ENCODE measurements at places on chromosomes 4 and X.

- no peak for DNase-seq
Observed at GRCh38 chr4:85152480-85152879, 186.0 kb upstream of the WDFY3 start.

DNA sequence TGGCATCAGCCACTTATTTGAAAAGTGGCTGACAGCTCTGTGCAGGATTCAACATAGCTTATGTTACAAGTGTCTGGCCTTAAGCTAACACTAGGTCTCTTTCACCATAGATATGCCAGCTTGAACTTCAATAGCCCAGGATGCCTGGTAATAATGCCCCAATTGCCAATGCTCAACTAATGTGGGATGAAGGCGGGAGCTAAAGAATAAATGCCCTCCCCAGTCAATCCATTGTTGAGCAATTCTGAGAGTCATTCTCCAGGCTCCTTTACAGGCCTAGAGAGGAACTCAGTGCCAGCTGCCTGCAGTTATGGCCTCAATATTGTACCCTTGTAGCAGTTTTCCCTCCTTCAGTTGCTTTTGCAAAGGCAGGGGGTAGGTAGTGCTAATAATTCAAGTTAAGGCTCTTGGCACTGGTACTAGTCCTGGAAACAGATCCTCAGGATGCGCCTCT lies 460.2 kb downstream of the GABRG1 start:
- no peak for DNase-seq

DNA sequence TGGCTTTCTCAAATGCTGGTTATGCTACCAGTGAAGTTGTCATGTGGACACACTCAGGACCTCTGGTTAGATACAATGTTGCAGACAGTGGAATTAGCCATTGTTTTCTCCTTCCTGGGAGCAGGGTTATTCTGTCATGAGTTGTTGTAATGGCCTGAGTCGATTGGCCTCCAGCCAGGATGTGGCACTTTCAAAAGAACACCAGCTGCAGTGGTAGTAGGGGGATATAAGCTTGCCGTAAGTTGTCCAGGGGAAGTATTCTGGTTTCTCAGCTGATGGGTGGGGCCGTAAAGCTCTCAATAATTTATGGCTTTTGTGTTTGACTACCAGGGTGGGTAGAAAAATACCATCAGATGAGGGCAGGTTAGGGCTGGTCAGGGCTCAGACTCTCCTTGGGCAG lies 697.5 kb upstream of the GNPDA2 start:
- no peak for DNase-seq

- no peak for DNase-seq
Observed at GRCh38 chrX:103329991-103330390, at the start of gene TCEAL7. Gene TCEAL7 (plus strand): TSS chrX:103330239. CDS start chrX:103331404, 1,165 bp downstream.

DNA sequence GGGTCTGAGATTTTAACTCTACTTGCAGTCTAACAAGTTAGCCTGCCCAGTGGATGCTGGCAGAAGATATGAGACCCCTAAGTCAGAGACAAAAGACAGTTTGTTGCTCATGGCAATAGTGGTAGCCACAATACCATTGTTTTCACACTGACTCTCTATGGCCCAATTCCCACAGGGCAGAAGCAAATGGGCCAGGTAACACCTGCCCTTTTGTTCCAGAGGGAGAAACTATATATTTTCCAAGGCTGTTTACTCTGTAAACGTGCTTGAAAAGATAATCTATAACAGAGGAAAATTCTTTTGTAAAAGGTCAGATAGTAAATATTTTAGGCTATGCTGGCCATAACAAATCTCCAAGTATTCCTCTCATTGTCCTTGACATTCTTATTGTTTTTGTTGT lies 57.2 kb upstream of the NPNT start:
- DNase-seq, result no peak

DNA sequence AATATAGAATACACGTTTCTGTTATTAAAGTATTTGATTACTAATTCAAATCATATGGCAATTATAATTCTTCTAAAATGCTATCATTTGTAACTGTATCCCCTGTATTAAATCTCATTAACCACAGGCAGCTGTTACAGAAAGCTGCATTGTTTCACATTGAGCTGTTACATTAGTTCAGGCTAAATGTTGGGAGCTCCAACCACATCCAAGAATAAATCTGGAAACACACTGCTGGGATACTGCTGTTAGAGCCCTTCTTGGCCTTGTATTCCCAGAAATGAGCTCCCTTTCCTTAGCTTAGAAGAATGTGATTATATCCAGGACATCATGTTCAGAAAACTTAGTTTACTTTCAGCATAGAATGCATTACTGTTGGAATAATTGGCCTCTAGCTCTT lies 48.2 kb downstream of the GUCY1B1 start:
- DNase-seq, result no peak

DNA sequence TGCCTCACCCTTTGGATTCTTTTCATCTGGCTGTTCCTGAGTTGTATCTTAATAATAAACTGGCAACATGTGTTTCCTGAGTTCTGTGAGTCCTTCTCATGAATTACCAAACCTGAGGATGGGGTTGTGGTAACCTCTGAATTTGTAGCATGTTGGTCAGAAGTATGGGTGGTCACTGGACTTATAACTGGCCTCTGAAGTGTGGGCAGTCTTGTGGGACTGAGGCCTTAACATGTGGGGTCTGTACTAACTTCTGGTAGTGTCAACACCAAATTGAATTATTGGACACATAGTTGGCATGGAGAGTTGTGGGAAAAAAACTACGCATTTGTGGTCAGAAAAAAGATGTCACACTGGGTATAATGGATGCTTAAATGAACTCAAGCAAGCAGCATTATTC lies 45.0 kb upstream of the TNIP3 start:
- no peak for DNase-seq

GRCh38 chr4:14910411-14910810 lies 91.9 kb upstream of the CPEB2 start:
- DNase-seq, result no peak

GRCh38 chrX:13827298-13828090 lies 10.6 kb upstream of the GPM6B start:
- DNase-seq, result no peak

- DNase-seq, result no peak
Observed at GRCh38 chrX:42783451-42783850, 5.5 kb upstream of the PPP1R2C start.

DNA sequence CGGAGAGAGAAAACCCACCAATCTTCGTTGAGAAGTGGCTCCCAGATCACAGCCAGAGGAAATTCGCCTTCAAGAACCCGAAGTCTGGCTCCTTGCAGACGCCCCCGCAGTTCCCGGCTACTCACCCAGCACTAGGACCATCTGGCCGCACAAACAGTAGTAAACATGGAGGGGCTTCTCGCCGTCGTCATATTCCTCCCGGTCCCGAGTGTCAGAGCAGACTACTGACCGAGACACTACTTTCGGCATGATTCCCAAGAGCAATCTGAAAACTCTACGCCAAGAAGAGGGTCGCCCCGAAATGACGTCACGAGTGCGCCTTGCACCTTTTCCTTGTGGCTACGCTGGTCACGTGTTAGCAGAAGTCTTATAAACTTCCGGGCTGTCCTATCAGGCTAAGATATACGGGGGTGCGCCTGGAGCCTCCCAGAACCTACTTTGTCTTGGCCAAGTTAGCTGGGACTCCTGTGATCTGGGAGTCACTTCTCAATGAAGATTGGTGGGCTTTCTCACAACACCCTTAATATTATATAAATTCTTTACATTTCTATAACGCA lies at the start of gene STEEP1:
Gene STEEP1, minus strand, starts transcription at position 303 of the 557 bp plus-strand sequence. Its CDS starts 54 bp downstream, at position 249.
- DNase-seq, result peak; percentile 94

- DNase-seq, result no peak
Observed at GRCh38 chr4:168537571-168537970, 40.7 kb downstream of the PALLD start.

- DNase-seq, result peak; percentile 72
Observed at GRCh38 chrX:136065044-136065671, 79.9 kb downstream of the SLC9A6 start.

GRCh38 chr4:26420438-26420837 lies 69.8 kb downstream of the CCKAR start:
- DNase-seq, result no peak

GRCh38 chr4:78299565-78299972 lies 242.4 kb downstream of the FRAS1 start:
- no peak for DNase-seq

DNA sequence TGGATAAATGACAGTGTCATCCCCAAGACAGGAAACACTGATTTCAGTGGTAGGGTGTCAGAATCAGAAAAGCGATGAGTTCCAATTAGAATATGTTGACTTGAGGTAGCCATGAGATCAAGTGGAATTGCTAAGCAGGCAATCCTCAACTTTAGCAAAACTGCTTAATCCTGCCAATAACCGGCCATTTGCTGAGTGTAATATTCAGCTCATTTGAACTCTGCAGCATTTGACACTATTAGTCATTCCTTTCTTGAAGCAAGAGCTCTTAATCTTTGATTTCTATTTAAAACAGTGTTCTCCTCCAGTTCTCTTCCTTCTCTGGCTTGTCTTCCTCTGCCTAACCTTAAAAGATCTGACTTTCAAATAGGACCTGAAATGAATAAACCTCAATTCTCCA lies 68.7 kb upstream of the DCLK2 start:
- no peak for DNase-seq

DNA sequence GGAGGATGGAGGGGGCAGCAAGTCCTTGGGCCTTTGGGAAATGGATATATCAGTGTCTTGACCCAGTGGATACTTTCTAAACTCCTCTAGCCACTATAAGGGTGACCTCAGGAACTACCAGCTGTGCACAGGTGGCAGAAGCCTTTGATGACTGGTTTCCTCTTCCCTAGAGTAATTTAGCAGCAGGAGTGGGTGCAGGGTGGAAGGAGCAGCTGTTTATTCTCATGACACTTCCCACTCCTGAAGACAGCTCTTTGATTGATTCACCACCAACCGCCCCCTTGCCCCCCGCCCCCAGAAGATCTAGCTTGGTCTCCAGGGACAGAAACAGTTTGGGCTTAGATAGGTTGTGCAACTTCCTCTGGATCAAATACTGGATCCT lies 63.0 kb downstream of the GPC3 start:
- DNase-seq, result no peak

GRCh38 chrX:140149761-140150160 lies 184.4 kb upstream of the CXorf66 start:
- no peak for DNase-seq

DNA sequence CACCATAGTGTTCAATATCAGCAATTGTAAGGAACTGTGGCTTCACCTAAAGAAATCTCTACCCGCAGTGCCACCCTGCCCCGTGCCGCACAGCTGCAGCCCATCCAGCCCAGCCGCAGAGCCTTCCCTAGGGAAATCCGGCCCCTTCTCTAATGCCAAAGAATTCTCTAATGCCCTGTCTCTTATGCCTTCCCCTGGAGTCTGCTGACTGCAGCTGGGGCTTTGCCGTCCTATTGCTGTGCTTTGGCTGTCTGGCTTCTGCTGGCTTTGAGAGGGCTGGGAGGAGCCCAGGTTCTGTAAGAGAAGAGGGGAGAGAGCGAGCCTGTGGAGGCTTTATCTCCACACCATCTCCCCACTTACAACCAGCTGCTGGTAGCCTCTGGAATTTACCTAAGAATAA lies 85.9 kb upstream of the HELT start:
- no peak for DNase-seq

DNA sequence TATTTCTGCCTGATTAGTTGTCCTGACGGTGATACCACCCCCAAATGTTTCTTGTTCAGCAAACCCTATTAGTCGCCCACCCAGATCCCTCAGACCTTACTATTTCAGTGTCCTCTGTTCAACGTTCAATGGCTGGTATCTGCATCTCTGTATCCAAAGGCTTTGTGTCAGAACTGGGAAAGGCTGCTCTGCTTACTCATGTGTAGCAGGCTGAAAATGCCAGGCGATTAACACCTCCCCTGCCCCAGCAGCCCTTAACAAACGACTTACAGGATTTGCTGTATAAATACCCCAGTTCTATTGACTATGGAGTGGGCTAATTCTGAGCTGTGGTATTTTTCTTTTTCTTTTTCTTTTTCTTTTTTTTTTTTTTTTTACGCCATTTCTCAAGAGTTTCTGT lies 415.0 kb downstream of the ZNF674 start:
- DNase-seq, result no peak

DNA sequence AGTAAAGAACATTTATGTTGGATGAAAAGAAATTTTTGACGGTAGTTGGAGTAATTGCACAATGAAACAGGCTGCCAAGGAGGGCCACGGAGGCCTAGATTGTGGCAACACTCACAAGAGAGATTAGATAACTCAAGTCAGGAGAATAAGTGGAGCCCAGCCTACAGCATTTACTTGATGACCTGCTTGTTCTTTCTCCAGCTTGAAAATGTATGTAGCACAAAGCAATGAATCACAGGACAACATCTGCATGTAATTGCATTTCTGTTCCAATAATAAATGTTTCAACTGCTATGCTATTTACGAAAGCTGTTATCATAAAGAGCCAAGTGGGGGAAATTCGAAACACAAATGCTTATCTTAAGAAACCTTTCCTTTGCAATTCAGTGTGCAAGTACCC lies 221.2 kb upstream of the MID1 start:
- no peak for DNase-seq

- DNase-seq, result no peak
Observed at GRCh38 chr4:53234111-53234510, 131.8 kb downstream of the SCFD2 start.

DNA sequence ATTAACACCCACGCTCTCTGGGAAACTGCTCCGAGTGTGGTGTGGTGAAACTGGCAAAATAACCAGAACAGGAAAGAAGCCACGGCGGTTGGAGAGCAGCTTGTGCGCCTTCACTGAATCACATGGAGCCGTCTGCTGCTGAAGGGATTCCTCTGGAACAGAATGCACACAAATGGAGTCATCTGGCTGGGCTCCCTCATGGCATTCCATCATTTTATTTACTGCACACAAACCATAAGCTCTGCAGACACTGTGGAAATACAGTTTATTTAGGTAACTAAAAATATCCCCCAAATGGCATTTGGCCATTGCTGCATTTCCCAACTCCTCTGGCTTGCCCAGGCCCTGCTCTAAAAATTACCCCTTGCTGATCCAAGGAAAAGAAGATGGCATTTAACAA lies 187.0 kb upstream of the S100G start:
- DNase-seq, result no peak

DNA sequence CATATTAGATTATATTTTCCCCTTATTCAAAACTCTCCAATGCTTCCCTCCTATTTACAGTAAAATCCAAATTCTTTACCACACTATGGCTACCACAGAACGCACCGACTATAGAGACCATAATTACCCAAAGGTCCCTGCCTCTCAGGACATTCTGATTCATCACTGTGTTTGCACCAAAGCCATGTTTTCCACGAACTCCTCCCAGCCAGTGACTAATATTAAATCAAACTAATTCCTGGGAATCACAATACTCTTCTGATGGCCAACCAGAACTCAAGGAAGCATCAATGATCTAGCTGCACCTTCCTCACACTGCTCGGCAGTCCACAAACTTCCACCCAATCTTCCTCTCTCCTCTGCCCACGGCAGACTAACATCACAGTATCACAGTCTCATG lies 24.2 kb upstream of the EDNRA start:
- no peak for DNase-seq

DNA sequence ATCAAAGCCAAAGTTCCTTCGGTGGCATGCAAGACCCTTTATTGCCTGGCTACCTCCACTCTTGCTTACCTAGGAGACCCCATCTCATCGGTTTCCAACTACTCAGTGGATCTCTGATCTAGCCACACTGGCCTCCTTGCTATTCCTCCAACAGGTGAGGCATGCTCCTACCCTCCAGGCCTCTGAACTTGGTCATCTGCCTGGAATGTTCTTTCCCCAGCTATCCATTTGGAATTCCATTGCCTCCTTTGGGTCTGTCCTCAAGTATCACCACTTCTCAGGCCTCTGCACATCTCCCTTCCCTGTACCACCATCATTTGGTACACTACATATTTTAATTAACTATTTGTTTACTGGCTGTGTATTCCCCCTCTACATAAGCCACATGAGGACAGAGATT lies 11.2 kb downstream of the LGI2 start:
- DNase-seq, result no peak

All from Right ventricle myocardium inferior (tissue), 1 donor.